HEK293T (cell line): ENCODE measurements at places on chromosomes 7 and 10.

DNA sequence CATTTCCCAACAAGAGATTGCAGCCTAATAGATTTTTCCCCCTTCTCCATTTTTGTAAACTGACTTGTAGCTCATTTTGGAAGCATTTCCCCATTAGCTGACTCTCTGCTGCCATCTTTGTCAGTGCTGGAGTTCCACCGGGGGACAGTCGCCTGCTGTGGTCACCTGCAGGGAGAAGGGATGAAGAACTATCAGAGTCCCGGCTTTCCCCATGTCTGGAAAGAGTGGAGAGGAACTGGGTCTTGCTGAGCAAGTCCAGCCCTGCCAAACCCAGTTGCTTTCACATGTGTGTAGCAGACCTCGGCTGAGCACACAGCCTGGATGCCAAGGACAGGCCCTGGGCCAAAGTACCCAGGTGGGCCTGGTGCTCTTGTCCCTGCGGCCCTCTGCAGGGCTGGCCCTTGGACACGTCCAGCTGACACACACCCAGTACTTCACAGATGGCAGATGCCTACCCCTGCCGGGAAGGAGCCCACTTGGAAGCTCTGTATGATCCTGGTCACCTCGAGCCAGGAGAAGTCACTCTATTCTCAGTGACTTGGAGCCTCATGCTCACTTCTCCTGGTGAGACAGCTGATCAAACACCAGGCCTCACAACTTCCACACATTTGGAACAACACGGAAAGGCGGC lies 157.3 kb upstream of the NPVF start:
- DNase-seq, result no peak

GRCh38 chr10:122181876-122182275 lies 89.2 kb upstream of the BTBD16 start:
- no peak for DNase-seq

- no peak for DNase-seq
These were observed 32.1 kb upstream of the EZH2 start for GRCh38 chr7:148916186-148916585.

GRCh38 chr10:100743626-100744135 lies 1.7 kb upstream of the PAX2 start:
- peak; percentile 84 for DNase-seq

DNA sequence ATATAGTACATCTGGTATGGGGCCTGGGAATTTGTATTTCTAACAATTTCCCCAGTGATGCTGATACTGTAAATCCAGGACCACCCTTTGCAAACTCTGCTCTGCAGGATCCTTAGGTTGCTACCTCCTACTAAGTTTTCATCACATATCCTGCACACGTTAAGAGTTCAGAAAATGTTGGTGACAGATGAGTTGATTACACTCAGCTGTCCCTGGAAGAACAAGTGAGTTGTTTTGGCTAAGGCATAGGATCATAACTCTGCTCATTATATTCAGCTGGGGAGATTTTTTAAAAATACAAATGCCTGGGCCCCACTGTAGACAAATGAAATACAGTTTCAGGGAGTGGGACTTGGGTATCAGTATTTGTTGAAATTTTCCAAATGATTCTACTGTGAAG lies 274.6 kb upstream of the HABP2 start:
- no peak for DNase-seq

- DNase-seq, result no peak
These were observed at the start of gene SPACDR for GRCh38 chr7:100464210-100464660. Gene SPACDR (minus strand): TSS chr7:100464260. CDS start chr7:100464025, 235 bp downstream.

DNA sequence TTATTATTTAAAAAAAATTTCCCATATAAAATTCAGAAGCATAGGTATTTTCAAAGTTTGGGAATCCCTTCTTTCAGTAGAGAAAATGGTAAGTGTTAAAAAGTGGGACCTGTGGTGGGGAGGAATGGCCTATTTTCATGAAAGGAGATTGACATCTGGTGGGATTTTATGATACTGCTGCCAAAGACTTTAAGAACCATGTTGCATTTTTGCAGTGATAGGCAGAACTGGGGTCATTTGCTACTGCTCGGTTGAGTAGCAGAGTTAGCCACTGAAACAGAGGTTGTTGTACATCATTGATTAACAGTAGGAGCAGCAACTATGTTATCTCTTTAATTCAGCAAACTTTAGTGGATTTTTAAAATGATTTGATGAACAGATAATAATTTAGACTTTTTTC lies 4.4 kb downstream of the BICC1 start:
- DNase-seq, result no peak

- no peak for DNase-seq
These were observed 10.1 kb downstream of the RAB18 start for GRCh38 chr10:27514243-27514642.

- DNase-seq, result no peak
These were observed 6.3 kb downstream of the CASP7 start for GRCh38 chr10:113686028-113686427.

DNA sequence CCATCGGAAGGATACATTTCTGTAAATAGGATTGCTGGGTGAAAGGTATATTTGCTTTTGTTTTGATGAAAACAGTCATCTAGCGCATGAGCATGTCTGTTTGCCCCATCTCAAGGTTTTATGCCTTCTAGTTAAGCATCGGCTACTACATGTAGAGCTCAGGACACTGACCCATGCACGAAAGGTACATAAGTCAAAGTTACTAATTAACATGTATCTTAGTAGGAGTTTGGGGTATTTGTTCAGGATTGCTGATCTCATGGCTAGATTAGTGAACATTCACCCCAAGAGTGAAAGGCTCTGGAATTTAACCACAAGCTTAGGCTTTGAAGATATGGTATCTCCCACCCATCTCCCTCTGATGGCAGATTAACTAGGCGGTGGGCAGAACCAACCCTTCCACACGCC lies 91.5 kb downstream of the RBM20 start:
- DNase-seq, result no peak

- no peak for DNase-seq
These were observed 219.0 kb downstream of the CRPPA start for GRCh38 chr7:16202303-16202702.

GRCh38 chr10:61626209-61626608 lies 36.5 kb upstream of the CABCOCO1 start:
- DNase-seq, result no peak

GRCh38 chr7:153190452-153190851 lies 430.9 kb downstream of the ACTR3B start:
- DNase-seq, result peak; percentile 55

DNA sequence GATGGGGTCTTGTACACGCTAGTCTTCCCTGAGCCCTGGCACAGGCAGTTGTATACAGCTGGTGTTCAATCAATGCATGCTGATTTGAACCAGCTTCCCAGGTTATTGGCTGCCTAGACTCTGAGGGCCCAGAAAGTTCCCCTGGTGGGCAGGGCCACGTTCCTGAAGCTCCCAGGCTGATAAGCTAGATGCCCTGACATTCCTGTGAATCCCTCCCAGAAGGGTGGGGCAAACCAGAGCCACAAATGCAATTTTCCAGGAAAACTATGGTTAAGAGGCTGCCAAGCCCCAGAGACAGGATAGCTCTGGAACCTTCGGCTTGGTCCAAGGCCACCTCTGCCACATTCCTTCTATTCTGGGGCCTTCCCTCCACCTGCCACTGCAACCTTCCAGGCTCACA lies 78.2 kb downstream of the FAM53B start:
- no peak for DNase-seq

DNA sequence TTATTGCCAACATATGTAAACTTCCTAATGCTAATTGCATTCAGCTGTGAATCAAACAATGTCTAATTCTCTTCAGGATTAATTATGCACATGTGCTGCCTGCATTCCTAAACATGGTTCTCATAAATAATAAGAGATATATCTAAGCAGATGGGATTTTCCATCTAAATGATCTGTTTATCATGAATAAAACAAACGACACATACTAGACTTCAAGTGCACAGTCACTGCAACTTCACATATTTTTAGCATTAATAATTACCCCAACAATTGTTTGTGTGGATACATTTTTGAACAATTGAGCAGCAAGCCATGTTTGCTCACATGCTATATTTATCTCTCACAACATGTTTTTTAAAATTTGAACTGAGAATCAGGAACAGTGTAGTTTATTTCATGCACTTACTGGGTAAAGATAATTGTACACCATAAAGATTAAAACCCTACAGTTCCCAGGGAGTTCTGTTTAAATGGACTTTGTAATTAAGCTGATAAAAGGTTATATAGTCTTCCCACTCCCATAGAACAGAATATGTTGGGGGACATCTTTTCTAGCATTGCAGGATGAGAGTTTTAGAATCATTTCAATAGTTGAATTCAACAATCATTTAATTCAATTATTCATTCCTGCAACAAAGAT lies 378.5 kb downstream of the MDFIC start:
- DNase-seq, result no peak

DNA sequence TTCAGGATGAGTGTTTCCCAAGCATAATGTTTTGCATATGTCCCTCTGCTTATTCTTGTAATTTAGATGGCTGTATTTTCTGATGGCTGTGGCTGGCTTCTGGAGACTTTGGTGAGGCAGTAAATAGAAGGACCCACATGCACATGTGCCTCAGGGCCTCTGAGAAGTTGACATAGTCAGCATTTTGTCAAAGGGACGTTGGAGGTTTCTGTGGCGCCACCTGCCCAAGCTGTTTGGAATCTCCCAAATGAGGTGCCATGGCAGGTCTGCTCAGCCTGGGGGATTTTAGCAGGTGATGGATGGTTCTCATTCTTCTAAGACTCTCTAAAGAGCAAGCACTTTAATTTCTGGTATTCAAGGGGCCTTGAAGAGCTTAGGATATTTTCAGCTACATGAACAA lies 29.8 kb downstream of the C10orf120 start:
- DNase-seq, result no peak

GRCh38 chr7:74483402-74484336 lies 30.0 kb downstream of the GTF2IRD1 start:
- no peak for DNase-seq

DNA sequence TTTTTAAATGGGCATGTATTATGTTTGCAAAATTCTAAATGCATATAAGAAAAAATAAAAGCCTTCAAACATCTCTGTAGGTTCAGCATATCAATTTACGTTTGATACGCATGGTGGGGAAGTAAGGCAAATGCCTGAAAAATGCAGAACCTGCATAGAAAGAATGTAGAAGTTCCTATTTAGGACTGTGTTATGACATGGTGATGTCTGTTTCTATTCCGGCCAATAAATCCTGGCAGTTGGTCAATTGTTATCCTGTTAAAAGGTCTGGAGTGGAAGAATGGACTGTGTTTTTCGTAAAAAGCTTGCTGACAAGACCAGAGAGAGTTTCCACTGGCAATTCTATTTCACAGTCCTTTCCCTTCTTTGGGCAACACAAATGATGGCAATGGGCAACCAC lies 49.6 kb upstream of the CAV2 start:
- no peak for DNase-seq

DNA sequence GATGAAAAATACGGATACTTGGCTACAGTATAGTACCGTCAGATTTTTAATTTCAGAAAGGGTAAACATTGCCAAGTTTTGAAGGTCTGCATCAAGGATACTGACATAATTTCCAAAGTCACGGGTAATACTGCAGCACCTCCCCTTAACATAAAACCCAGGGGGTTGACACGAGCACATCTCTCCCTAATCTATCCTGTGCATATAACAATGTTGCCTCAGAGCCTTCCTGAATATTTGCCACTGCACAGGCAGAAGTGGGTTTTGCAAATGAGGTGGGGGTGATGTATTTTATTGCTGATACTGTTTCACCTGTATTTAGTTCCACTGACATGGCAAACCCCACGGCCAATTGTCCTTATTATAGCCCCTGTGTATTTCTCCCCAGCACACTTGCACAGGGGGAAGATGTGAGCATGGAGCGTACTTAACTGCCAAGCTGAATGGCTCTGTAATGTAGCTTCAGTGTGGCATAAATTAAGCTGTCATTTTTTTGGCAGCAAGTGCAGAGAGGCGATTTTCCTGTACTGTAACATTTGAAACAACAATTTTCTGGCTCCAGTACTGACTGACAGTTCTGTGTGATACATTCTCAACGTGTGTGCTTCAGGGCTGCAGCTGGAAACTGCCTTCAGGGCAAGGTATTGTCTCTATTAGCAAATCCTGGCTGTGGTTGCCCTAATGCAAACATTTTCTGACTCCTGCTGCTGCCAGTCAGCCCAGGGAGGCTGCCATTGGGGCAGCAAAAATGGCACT lies 299.6 kb upstream of the SP4 start:
- DNase-seq, result no peak

DNA sequence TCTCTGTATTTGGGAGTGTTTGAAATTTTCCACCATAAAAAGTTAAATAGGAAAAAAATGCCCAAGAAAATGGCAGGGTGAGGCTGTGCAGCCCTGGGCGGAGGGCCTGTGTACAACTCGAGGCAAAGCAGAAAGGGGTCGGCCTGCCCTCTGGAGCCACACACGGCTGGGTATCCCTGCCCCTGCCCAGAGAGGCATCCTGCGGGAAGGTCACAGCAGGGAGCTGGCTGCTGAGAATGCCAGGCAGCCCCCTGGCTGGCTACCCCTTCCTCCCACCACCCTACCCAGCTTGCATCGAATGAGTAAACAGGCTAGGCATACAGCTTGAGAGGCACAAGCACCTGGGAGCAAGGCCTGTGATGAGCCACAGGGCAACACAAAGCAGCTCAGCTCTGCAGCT lies 46.1 kb downstream of the CAMK2B start:
- no peak for DNase-seq

GRCh38 chr7:158447151-158447505 lies 140.5 kb downstream of the PTPRN2 start:
- no peak for DNase-seq

- DNase-seq, result peak; percentile 55
These were observed 87.7 kb upstream of the PRKCQ start for GRCh38 chr10:6667679-6668270.

- no peak for DNase-seq
These were observed 259.8 kb downstream of the KCNMA1 start for GRCh38 chr10:77377678-77378352.

GRCh38 chr7:81883801-81884393 lies 114.0 kb upstream of the HGF start:
- no peak for DNase-seq

GRCh38 chr10:118926072-118926417 lies 103.5 kb upstream of the NANOS1 start:
- no peak for DNase-seq

- DNase-seq, result no peak
These were observed 317.5 kb downstream of the DNAJB6 start for GRCh38 chr7:157654350-157654749.

GRCh38 chr10:30510184-30510931 lies 76.4 kb downstream of the MAP3K8 start:
- DNase-seq, result no peak

- DNase-seq, result no peak
These were observed 198.5 kb downstream of the PAXIP1 start for GRCh38 chr7:154804449-154804848.

GRCh38 chr10:69349542-69349888 lies 67.2 kb downstream of the TACR2 start:
- no peak for DNase-seq

DNA sequence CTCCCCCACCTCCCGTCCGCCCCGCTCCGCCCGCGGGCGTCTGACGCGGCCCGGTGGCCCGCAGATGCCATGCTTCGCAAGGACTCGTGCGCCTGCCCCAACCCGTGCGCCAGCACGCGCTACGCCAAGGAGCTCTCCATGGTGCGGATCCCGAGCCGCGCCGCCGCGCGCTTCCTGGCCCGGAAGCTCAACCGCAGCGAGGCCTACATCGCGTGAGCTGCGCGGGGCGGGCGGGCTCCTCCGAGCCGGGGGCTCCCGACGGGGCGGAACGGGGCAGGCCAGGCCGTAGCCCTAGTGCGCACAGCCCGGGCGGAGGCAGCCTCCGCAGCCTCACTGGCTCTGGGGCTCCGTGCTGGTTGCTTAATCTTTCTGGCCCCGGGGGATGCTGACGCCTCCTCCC lies 2.8 kb downstream of the ASIC3 start:
- no peak for DNase-seq

- DNase-seq, result no peak
These were observed 95.4 kb downstream of the DYNC2I1 start for GRCh38 chr7:158951725-158952124.

- no peak for DNase-seq
These were observed 185.1 kb downstream of the DGKI start for GRCh38 chr7:137661634-137662033.
